ENCODE measurements at places on chromosomes 3 and 15. TPM values are rescaled to one million over a fixed set of nuclear protein-coding genes. Genes with fewer than 3 reads are reported as not detected.

DNA sequence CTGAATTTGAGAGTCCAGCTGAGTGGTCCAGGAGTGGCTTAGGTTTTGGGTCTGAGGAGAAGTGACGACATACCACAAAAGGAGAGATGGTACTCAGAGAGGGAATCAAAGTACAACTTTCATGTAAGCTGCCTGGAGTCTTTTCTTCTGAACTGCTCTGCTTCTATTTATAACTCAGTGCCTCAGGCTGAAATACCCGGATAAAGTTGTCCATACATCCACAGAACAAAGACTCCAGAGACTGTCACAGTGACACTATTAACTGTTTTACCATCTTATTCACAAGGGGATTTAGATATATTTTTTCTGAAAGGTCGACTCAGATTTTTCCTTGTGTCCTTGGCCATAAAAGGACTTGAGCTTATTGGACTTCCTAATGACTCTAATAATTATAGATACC lies 264.3 kb upstream of the DNAJC19 start:
- ATAC-seq = no peak

DNA sequence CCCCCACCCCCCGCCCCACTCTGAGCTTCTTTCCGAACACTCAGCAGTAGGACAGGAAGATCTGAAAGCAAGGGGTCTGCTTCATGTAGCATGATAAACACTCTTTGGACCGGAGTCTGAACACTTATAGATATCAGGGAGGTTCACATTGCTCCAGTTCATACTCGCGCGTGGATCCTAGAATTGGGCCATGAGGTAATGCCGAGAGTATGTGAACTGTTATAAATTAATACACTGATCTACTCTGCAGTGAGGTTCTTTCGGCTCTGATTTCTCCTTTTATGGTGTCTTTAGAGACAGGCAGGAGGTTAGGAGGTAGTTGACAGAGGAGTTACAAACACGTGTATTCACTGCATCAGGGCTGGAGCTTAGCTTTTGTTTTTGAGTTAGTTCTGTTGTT lies 223.0 kb downstream of the THSD4 start:
- no peak for ATAC-seq

DNA sequence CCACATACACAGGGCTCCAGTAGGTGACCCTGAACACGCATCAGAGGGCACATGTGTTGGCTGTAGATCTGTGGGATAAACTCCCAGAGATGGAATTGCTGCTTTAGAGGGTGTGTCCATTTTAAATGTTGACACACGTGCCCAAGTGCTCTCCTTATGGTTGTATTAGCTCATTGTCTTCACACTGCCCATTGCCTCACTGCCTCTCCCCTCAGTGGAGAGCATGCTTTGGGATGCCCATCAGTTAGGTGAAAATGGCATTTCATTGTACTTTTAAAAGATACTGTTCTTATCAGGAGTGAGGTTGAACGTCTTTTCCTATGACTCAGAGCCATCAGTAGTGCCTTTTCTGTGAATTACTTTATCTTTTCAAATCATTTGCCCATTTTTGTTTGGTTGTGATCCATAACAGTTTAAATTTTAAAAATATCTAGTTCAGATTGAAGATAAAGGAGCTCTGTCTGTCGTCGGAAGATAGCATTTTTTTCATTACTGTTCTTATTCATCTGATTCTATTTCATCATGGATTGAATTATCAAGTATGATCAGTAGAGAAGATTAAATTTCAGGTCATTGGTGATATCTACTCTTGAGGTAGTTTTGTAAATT lies 120.7 kb downstream of the CHDH start:
- ATAC-seq = no peak

DNA sequence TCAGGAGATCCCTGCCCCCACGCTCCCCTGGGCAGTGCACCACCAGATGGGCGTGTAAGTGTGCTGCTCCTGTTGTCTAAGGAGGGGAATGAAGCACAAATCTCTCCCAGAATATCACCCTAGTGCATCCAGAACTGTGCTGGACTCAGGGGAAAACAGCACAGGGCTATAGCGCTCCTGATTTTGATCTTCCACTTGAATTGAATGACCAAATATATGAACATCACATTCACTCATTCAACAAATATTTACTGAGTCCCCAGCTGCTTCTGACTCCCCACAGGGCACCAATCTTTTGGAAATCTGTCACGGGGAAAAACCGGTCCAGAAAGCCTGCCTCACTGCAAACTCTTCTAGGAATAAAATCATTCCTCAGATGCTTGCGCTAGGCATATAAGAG lies 2.4 kb downstream of the CPLX3 start:
- ATAC-seq = no peak

Gene LRRC58
- total RNA-seq = 33.8 TPM
